ENCODE measurements at places on chromosomes 4 and X.

- DNase-seq: no peak
Measured at GRCh38 chr4:63919636-63920365, 489.4 kb downstream of the TECRL start.

DNA sequence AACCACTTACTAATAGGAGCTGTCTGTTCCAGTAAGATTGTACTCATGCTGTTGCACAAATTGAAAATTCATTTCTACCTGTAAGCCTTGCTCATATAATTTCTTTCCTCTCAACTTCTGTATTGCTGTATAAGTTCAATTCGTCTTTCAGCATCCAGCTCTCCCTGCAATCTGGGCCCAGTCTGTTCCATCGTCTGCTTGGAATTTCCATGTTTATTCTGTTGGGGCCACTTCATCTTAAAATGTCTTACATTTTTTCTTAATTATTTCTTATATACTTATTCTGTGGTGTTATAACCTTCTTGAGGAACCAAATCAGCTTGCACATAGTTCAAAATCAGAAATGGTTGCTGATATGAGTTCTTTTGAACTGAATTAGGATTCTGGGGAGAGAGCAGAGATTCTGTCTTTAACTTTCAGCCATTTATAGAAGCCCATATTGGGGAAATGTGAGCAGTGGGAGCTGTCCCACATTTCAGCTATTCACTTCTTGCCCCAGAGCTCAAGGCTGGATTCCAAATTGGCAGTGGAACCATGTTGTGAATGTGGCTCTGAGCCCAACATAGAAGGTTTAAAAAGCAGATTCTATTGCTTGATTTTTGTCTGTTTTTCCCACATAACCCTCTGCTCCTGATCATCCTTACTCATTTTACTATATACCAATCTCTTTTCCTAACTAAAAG lies 291.9 kb downstream of the BMPR1B start:
- DNase-seq: no peak

- DNase-seq: no peak
Measured at GRCh38 chr4:81214881-81215868, at the start of gene PRKG2. Gene PRKG2 (minus strand): TSS chr4:81215222. CDS start chr4:81205047, 10,175 bp downstream.

GRCh38 chrX:112687189-112687691 lies 7.5 kb upstream of the LHFPL1 start:
- DNase-seq: no peak

DNA sequence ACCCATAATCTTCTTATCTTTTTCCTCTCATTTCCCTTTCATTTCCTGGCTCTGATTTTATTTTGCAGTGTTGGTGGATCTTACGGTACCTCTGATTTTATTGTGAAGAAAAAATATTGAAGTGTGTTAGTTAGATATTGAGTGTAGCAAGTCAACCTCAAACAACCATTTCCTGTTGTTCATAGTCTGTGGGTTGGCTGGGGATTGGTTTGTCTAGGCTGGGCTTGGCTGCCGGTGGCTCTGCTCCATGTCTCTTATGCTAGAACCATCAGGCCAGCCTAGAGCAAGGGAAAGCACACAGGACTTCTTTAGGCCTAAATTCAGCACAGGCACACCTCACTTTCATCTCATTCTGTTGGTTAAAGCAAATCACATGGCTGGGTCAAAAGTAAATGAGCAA lies 383.1 kb upstream of the LCORL start:
- no peak for DNase-seq
